ENCODE measurements at places on chromosomes 7 and 10.

DNA sequence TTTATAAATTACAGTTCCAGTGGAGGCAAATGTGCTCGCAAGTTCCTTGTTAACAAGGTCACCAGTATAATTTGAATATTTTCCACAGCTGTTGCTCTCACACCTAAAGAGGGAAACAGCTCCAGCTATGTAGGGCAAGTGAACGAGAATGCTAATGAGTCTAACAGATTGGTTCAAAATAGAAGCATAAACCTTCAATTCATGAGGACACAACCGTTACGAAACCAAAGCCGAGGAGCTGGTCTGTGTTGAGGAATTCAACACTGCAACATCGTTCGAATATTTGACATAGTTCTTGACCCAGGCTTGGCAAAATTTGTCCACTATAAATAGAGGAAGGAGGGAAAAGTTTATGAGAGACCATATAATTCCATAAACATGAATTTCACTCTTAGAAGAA is 161.3 kb downstream of the KLF6 start:
- no peak for DNase-seq

- no peak for DNase-seq
Observed at GRCh38 chr7:36962367-36962766, 238.1 kb upstream of the AOAH start.

DNA sequence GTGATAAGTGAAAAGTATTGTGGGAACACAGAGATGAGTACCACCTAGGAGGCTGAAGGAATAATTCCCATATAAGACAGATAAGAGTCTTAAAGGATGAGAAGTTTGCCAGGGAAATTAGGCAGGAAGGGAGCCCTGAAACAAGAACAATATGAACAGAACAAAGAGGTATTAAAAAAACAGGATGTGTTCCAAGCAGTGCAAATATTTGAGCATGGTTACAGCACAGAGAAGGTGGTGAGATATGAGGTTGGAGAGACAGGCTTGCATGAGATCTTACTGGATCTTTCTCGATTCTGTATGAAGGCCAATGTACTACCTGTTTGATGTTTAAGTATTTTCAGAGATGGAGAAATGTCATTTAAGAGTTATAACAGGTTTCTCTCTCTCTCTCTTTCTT is 20.3 kb downstream of the TAC1 start:
- no peak for DNase-seq

- DNase-seq: no peak
Observed at GRCh38 chr7:12028508-12028907, 182.6 kb upstream of the TMEM106B start.

DNA sequence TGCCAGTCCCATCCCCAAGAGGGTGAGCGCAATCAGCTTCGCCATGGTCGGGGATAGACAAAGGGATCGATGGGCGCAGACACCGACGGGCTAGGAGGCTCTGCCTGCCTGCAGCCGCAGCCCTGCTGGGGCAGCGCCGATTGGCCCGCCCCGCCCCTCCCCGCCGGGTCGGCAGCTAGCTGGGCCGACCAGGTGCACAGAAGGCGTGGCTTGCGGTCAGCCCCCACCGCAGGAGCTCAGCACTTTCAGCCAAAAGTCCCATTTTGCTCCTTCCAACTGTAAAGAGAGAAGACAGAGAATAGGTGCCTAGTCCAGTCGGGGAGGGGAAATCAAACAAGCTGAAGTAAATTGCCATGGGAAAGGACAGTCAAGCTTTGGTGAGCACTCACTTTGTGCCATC is at the start of gene PON1:
Gene PON1 (minus strand): TSS at position 102 of the 400 bp plus-strand sequence. CDS start 57 bp downstream, at position 45.
- DNase-seq: no peak

DNA sequence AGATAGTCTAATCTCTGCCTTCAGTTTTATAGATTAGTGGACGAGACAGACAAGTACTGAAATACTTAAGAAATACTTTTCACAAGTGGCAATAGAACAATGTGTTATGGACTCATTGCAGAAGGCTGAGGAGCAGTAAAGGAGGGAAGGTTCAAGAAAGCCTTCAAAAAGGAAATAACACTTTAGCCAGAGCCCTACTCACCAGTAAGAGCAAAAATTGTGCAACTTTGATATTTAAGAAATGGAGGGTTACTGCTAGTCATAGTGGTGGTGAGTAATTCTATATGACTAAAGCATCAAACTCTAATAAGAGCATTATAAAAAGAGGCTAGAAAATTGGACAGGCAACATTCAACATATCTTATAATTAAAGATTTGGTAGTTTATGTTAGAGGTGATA is 28.8 kb downstream of the PTPN12 start:
- no peak for DNase-seq

- DNase-seq: no peak
Observed at GRCh38 chr7:66198956-66199355, 6.2 kb upstream of the TPST1 start.

DNA sequence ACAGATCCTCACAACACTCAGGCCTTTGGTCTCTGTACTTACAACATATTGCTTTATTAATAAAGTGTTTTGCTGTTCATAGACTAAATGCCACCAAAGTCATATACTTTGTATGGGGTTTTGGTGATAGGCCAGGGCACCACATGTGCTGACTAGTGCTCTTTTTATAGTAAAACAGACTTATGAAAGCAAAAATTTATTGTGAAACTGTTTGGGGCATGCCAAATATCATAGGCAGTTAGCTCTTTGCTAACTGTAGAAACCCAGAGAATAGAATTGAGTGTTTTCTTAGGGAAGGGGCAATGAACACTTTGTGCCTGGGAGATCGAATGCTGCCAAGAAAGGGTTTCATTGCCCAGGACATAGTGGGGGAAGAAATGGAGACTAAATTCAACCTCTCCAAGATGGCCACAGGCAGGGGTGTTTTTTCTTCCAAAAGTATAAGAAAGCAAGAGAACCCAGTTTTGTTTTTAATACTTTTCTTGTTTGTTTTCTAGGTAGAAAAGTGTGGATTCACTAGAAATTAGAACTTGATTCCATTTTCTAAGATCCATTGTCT is 142.7 kb downstream of the TRIL start:
- DNase-seq: no peak

DNA sequence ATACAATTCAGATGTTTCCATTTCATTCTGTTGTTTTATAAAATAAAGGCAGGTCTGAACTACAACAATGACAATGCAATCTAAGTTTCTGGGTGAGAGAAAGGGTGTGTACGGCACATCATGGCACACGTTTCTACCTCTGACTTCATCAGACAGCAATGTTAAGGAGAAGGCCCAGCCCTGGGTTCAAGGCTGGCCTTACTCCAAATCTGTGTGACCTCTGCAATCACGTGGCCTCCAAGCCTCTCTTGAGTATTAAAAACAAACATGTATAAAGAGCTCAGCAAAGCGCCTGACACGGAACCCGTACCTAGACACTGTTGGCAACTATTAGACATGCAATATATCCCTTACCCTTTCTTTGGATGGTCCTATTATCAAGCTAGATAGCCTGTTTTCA is 114.1 kb downstream of the LARP4B start:
- no peak for DNase-seq

DNA sequence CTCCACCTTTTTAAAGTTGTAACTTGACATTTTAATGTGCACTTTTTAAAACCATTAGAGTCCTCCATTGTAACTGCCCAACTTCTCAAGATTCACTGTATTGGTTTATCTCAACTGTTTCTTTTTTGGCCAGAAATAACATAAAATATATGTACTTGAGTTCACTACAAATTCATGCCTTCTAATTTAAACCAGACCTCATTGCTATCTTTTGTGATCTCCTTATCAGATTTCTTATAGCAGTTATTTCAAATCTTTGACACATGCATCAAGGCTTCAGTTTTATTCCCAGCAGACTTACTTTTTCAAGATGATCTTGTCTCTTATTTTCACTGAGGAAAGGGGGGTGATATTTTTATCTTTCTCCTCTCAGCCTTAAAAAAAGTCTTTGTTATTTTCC is 154.3 kb downstream of the PHF14 start:
- no peak for DNase-seq

DNA sequence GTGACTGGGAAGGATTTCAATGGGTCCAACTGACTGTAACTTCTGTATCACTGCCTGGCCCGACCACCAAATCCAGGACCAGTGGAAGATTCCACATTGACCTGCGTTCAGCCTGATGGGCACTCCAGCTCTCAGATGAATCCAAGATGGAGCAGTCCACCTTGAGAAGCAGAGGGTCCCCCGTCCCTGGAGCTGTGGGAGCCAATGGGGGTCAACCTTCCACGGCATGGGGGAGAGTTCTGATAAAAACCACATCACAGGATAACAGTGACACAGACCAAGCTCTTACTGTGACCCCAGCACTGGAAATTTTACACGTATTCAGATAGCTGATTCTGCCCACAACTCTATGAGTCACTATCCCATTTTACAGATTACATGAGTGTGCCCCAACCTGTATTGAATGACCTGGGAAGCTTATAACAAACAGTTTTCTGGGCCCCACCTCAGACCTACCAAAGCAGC is 11.2 kb downstream of the ZCCHC24 start:
- DNase-seq: no peak

- DNase-seq: no peak
Observed at GRCh38 chr10:127157089-127157488, 39.3 kb downstream of the INSYN2A start.

GRCh38 chr7:148611692-148612091 is 21.1 kb downstream of the C7orf33 start:
- no peak for DNase-seq

DNA sequence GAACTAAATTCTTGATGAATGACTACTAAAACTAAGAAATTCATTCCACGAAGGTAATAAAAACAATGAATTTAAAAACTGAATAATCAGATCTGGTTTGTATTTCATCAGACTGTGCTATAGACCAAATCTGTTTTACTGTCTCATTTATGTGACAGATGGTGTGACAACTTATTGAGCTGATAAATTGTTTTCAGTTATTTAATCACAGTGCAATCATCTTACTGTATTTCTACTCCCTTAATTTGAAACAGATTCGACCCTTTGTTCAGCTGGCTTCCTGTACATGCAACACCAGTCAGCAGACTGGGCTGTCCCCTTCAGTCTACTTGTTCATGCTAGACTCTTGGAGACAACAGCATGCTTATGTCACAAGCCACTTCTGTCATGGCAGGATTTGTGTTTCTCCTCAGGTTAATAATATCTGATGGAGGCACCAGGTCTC is 150.9 kb downstream of the MBL2 start:
- DNase-seq: no peak

GRCh38 chr10:12455766-12456165 is 106.4 kb downstream of the CAMK1D start:
- DNase-seq: no peak

DNA sequence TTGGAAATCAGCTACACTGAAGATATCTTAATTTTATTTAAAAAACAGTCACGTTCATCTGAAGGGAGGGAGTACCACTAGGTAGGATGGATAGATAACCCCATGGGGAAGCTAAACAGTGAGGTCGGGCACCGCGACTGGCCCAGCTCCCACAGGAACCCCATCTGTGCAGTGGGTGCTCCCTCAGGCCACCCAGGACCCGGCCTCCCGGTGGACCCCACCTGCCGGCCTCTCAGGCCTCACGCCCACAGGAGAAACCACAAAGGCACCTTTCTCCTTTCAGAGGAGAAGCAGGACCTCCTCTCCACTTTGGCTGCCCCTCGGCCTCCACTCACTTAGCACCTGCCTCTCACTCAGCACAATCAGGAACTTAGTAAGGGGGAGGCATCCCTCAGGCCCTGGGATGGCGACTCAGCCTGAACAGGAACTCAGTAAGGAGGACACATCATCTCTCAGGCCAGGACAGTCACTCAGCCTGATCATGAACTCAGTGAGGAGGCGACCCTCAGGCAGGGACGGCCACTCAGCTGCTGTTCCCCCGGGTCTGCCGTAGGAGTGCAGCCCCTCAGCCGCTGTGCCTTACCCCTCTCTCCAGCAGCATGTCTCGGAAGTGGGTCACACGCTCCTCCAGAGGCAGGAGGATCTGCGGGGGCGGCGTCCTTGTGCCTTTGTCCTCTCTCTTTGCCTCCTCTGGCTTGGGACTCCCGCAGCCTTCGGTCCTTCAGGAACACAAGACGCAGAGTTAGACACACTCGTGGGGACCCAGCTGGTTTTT is 195.1 kb downstream of the TCERG1L start:
- DNase-seq: no peak

DNA sequence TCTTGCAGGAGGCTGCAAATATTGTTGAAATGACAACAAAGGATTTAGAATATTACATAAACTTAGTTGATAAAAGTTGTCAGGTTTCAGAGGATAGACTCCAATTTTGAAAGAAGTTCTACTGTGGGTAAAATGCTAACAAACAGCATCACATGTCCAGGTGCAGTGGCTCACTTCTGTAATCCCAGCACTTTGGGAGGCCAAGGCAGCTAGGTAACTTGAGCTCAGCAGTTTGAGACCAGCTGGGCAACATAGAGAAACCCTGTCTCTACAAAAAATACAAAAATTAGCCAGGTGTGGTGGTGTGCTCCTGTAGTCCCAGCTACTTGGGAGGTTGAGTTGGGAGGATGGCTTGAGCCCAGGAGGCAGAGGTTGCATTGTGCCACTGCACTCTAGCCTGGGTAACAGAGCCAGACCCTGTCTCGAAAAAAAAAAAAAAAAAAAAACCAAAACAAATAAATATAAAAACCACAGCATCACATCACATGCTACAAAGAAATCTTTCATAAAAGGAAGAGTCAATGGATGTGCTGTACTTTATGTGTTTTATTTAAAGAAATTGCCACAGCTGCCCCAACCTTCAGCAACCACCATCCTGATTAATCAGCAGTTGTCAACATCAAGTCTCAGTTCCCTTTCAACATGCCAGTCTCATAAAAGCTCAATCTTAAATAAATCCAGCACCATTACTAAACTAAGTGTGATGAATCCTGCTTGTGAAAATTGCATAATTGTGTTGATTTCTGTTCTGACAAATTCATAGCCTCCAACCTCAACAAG is 83.2 kb upstream of the MBL2 start:
- DNase-seq: no peak

DNA sequence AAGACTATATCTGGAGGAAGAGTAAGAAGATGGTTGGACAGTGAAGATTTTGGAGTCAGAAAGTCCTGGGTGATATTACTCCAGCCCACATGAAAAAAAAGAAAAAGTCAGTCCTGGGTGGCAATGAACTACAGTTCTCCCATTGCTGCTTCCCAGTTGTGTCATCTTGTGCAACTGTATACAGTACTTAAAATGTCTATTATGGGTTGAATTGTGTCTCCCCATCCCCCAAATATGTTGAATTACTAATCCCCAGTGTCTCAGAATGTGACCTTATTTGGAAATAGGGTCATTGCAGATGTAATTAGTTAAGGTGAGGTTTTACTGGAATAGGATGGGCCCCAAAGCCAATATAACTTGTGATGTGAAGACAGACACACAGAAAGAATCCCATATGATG is 15.6 kb downstream of the SEC23IP start:
- DNase-seq: no peak

GRCh38 chr10:70982443-70982842 is 94.1 kb upstream of the PCBD1 start:
- DNase-seq: no peak

DNA sequence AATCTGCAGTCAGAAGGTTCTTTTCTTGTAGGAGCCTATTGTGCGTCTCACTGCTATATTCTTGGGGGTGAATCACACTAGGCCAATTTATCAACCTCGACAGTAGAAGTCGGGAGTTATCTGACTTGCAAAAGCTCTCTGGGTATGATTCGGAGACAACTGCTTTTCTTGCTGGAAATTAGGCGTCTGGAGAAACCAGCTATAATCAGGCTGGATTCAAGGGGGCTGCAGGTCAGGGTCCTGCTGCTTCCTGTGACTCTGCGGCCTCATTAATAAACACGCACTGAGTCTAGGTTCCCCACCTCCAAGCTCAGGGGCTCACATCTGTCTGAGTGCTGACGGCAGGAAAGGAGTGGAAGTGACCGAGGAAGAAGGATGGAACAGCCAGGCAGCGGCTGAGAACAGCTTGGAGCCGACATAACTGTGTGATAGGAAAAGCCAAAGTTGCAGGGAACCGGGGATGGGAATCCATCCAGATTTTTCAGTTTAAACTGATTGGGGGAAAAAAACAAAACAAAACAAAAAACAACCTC is 184.6 kb downstream of the FANK1 start:
- no peak for DNase-seq

All from NCI-H510A (cell line).